Stimulated activated CD4-positive, alpha-beta T cell treated with anti-CD3 and anti-CD28 coated beads, TNF-alpha, amount 100 ng/mL, for 48 hours (primary cell): ENCODE measurements at places on chromosomes 12 and 14.

GRCh38 chr12:89707703-89708564, 704 bp downstream of the ATP2B1 start:
- peak; percentile 30 for DNase-seq

DNA sequence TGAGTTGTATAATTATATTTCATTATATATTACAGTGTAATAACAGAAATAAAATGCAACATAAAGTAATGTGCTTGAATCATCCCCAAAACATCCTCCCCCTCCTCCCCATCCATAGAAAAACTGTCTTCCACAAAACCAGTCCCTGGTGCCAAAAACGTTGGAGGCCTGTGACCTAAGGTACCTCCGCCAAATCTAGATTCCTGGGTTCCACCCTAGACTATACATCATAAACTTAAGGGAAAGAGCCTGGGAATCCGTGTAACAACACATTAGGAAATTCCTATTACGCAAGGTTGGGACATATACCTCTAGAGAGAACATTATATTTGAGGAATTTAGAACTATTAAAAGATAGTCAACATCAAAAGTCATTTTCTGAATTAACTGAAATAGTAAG, 38.0 kb downstream of the SPPL3 start:
- DNase-seq: no peak

DNA sequence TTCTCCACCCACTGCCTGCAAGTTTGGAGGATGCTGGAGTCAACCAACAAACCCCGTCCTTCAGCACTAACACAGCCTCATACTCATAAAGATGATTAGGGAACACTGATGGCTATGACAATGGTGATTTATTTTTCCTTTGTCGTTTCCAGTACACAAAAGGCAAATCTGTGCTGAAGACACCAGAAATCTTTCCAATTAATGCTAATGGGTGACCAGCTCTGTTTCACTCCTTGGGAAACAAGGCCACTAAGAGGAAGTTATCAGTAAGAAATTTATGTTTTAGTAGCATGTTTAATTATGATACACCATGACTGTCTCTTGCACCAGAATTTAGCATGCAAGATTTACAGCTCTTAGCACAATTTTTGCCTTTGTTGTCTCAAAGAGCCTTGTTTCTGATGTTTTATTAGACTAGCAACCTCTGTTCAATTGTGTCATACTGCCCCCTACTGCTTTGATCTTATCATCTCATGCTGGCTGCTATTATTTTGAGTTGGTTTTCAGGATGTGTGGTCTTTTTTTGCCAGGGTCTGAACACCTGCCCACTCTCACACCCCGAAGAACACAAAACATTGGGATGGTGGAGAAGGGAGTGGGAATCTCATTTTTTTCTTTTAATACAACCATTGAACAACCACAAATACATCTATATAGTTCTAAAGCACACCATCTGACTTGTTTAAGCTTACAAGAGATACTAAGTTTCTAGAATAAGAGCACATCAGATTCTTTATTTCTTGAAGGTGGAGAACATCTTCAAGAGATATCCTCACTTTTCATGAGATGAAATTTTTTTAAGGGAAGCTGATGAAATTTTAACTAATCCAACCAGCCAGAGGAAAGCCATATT, 160.9 kb downstream of the SPTSSA start:
- no peak for DNase-seq

GRCh38 chr14:55731881-55732498, 152.0 kb downstream of the KTN1 start:
- peak; percentile 11 for DNase-seq

DNA sequence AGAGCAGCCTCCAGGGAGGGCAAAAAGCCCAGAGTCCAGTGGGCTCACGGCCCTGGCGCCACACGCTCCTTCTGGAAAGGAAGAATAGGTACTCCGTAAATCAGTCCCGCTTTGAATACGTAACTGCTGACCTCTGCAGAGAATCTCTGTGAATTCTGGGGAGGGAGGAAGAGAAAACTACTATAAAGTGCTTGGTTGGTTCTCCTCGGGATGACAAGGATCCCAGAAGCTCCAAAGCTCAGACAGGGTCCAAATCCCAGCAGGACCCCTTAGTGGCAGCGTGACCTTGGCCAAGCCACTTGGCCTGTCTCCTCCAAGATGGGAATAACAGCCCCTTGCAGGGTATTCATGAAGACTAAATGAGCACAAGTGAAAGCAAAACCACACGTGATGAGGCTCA, 31.7 kb downstream of the ANO2 start:
- no peak for DNase-seq

DNA sequence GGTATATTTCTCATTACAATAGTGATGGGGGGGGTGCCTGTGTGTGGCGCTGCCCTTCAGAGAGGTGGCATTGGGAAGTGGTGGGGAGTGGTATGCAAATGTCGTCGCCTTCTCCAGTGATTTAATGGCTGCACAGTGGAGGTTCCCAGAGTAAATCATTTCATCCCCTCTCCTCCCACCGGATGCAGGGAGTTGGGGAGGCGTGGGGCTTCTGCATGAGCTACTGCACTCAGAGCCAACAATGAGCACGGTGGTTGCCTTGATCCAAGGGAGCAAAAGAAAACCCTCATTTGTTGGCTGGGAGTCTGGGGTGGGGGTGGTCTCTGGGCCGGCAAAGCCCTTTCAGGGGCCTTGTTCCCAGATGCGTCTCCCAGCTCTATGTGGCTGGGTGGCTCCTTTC, 124.3 kb downstream of the AACS start:
- DNase-seq: no peak

GRCh38 chr14:77843651-77844050, 43.7 kb downstream of the ADCK1 start:
- DNase-seq: no peak

DNA sequence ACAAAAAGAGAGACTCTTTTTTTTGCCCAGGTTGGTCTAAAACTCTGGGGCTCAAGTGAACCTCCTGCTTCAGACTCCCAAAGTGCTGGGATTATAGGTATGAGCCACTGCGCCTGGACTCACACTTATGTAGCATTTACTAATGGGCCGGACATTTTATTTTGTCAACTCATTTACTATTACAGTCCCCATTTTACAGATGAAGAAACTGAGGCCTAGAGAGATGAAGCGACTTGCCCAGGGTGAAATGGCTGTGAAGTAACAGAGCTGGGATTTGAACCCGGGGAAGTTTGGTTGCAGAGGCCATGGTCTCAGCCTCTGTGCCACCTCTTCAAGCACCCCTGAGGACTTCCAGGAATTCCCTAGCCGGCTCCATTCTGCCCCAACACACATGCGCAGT, 9.4 kb downstream of the HPD start:
- DNase-seq: no peak

DNA sequence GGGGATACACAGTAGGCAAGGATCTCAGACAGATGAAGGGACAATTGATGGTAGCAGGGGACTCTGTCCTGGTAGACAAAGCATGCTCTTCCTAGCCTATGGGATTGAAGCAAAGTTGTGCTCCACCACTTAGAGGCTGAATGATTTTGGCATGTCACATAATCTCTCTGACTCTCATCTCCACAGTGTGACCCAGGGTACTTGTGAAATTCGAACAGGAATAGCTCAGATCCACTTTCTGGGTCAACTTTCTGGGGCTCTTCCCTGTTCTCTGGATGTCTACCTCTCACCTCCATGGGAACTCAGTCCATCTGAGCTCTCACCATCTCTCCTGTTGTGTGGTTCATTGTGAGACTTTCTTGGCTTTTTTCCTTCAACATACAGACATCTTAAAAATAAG, 1.7 kb upstream of the DCD start:
- DNase-seq: no peak

DNA sequence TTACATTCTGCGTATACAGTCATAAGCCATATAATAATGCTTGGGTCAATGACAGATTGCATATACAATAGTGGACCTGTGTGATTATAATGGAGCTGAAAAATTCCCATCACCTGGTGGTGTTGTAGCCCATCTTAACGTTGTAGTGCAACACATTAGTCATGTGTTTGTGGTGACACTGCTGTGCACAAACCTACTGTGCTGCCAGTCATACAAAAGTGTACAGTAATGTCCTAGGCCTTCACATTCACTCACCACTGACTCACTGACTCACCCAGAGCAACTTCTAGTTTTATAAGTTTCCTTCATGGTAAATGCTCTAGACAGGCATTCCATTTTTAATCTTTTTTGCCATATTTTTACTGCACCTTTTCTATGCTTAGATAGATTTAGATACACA, 194.8 kb upstream of the SEL1L start:
- DNase-seq: no peak

- no peak for DNase-seq
Measured at GRCh38 chr12:3091382-3092241, 14.4 kb downstream of the TSPAN9 start.

DNA sequence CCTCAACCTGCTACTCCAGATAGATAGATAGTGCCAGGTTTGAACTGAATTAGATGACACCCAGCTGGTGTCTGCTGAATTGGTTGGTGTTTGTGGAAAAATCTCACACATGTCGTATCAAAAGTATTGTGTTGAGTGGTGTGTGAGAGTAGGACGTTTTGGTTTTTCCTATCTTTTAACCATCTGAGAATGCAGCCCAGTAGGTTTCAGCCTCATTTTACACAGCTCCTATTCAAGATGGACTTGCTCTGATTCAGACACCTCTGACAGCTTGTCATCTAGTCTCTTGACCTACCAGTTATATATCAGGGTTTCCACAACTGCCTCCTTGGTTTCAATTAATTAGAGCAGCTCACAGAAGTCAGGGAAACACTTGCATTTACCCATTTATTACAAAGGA, 254.4 kb downstream of the KTN1 start:
- DNase-seq: no peak

- no peak for DNase-seq
Measured at GRCh38 chr14:68723808-68724268, 69.0 kb downstream of the ZFP36L1 start.

DNA sequence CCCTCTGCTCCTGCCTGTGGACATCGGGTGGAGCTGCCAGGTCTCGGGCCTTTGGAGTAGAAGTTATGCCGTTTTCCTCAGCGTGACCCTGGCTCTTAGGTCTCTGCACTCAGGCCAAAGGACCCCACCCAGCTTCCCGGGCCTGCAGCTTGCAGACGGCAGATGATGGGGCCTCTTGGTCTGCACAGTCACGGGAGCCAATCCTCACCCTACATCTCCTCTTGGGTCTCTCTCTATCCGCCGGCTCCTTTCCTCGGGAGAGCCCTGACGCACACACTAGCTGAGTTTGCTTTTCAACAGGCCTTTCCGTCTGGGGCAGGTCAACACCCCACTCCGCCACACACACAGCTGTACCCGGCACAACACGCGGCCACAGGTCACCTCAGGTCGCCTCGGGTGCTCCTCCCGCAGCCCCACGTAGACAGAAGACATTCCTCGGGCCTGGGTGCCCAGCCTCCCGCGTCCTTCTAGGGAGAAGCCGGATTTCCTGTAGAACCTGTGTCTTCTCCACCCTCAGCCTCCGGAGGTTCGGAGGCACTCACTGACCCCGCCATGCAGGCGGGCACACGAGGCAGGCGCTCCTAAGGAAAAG, 9.9 kb downstream of the GALNT9 start:
- no peak for DNase-seq
